ENCODE measurements at places on chromosomes 7 and 10.

GRCh38 chr7:3951316-3952055, 650.4 kb downstream of the SDK1 start:
- no peak for DNase-seq

DNA sequence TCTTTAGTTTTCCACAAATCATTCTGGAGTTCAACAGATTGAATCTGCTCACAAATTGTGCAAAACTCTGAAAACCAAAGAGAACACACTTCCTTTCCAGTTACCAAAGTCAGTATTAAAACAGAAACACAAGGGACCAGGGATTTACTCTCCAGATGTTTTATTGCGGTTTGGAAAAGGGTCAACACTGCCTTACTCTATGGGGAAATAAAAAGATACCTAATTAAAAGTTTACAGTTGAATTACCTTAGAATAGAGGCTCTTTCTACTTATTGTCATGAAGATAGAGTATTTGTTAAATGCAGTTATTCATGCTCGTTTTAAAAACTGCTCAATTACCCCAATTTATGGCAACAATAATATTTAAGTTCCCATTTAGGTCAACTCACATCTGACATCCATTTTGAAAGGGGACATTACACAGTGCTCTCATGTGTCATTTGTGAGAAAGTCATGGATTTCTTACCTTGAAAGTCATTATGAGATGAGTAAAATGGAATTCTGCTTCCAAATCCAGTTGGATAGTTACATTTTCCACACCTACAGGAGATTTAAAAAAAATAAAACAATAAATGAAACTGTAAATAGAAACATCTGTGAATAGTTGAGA, 8.4 kb downstream of the LAMB1 start:
- DNase-seq: no peak

DNA sequence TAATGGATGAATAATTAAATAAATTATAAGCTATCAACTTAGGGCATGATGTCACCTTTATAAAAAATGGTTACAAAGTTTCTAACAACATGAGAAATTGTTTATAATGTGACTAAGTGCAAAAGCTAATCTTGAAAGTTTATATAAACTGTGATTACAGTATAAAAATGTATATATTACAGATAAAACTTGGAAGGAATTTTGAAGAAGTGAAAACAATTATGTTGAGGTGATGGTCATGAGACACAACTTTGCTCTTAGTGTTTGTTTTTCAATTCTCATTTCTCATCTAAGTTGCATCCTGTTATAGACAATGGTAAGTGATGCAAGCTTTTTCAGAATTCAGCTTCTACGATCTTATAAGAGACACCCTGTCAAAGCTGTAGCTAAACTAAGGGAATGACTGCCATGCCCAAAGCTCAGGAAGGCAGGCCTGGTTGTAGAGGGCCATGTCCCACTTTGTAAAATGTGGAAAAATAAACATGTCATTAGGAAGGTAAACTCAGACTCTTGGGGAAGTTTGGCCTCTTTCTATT, 23.9 kb downstream of the MACC1 start:
- no peak for DNase-seq

GRCh38 chr7:157122800-157123495, 15.8 kb upstream of the UBE3C start:
- no peak for DNase-seq

GRCh38 chr7:158616050-158616449, 28.4 kb upstream of the PTPRN2 start:
- DNase-seq: no peak

DNA sequence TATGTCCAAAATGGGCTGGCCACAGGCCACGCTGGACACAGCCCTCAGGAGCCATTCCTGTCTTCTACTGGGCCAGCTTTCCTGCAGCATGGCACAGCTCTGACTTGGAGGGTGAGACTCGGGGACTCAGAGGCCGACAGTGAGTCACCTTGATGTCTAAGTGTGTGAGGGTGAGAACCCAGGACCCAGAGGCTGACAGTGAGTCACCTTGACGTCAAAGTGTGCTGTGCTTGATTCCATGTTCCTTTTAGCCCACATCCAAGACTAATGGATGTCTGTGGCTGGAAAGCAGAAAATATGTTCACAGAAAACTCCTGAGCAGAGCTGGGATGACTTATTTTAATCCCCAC, 6.0 kb upstream of the FAM170B start:
- no peak for DNase-seq

Measured in activated CD4-positive, alpha-beta T cell treated with anti-CD3 and anti-CD28 coated beads for 48 hours (primary cell).